ENCODE measurements at places on chromosomes 5 and 9.

GRCh38 chr9:134061019-134061687, 6.7 kb downstream of the BRD3 start:
- DNase-seq = no peak

GRCh38 chr5:24161559-24161958, 483.2 kb downstream of the CDH10 start:
- no peak for DNase-seq

DNA sequence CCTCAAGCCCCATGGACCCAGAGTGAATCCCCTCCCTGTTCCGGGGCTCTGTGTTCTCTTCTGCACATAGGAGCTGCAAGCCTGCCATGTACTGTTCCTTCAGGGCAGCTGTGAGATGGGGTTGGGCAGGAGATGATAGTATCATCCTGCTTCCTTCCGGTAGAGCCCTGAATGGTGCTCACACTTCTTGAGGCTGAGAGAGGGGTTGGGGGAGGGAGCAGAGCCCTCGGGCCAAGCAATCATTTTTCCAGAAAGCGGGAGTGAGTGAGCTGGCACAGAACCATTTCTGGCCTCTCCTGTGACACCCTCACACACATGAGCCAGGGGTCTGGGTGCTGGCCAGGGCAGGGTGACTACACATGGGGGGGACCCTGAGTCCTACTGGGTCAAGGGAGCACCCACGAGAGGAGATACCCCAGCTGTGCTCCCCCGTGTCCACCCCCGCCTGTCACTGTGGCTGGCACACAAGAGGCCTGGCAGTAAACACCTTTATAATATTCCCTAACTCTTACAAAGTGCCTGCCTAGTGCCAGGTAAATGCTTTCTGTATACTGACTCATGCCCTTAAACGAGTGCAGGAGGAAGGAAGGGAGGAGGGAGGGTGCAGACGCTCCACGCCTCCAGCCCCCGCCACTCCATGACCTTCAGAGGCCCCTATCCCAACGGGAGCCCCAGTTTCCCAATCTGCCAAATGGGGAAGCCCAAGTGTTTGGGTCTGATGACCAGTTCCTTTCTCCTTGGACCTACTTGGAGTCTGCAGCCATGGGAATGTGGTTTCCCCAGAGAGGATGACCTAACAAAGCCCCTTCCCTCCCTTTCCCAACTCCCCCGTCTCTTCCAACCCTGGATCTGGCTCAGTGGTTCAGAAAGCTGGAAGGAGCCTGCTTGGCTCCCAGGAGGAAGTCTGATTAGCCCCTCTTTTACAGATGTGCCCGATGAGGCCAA, 15.5 kb downstream of the AKNA start:
- DNase-seq = no peak

GRCh38 chr9:100216178-100216787, 117.2 kb downstream of the INVS start:
- DNase-seq = peak; percentile 12

DNA sequence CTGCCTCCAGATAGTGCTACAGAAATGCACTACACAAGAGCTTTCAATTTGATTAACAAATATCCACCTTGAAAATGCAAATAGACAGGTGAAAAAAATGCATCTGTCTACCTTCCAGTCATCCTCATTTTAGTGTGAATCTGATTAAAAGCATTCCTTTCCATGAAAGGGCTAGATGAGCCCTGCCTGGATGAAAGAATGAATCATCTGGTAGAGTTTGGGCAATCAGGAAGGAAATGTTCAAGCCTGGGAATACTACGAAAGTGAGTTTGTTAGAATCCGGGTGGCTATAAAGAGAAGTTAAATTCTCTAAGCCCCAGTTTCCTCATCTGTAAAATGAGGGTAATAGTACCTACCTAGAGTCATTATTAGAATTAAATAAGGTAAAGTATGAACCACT, 142.6 kb downstream of the FAM114A2 start:
- no peak for DNase-seq

DNA sequence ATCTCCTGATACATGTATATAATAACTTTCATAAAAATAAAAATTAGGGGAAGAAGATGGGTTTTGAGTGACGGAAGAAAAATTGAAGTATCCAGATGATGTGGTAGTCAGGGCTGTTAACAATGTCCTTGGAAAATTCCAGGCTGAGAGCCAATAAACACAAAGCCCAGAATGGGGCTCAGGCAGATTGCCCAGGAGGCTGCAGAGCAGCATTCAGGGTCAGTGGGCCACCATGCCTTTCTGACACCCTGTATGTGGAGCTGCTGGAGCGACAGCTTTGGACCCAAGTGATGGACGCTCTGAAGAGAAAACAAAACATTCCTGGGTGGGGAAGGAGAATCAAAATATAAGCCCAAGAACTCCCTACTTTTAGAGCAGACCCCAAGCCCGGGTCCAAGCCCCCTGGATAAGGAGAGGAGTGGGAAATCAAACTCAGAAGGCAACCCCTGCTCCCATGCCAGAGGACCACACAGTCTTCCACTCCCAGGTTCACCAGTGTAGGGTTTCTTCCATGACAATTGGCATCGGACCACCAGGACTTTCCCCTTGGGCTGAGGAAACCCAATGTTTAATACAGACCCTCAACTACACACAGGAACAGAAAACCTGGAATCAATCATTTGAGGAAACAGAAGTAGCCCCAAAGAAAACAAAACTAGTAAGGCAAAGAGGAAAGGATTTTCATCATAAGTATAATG, 45.7 kb upstream of the SPATA31C2 start:
- no peak for DNase-seq

GRCh38 chr9:6845880-6846279, 88.1 kb downstream of the KDM4C start:
- no peak for DNase-seq

DNA sequence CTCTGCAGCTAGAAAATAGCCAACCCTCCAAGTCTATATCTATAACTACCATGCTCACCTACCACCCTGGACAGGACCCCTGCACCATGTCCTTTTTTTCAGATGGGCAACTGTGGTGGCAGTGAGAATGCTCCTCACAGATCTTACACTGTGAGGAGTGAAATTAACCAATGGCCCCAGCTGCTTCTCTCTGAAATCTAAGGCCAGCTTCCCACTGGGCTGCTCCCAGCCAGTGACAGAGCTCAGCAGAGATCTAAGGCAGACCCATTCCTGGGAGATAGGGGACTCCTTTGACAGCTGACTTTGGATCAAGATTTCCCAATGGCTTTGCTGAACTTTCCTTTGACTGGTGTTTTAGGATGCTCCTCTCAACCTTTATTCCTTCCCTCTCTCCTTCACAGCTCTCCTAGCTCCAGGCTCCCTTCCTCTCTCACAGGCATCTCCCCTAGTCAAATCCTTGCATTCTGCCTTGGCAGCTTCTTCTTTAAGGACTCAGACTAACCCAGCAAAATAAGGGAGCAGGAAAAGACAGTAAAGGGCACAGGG, 1.6 kb upstream of the ARAP3 start:
- no peak for DNase-seq

- no peak for DNase-seq
Measured at GRCh38 chr5:75510417-75510835, 1.0 kb downstream of the CERT1 start.

GRCh38 chr5:82584631-82585030, 306.5 kb upstream of the RPS23 start:
- DNase-seq = no peak

- DNase-seq = no peak
Measured at GRCh38 chr5:145737578-145737977, 97.6 kb downstream of the PRELID2 start.

DNA sequence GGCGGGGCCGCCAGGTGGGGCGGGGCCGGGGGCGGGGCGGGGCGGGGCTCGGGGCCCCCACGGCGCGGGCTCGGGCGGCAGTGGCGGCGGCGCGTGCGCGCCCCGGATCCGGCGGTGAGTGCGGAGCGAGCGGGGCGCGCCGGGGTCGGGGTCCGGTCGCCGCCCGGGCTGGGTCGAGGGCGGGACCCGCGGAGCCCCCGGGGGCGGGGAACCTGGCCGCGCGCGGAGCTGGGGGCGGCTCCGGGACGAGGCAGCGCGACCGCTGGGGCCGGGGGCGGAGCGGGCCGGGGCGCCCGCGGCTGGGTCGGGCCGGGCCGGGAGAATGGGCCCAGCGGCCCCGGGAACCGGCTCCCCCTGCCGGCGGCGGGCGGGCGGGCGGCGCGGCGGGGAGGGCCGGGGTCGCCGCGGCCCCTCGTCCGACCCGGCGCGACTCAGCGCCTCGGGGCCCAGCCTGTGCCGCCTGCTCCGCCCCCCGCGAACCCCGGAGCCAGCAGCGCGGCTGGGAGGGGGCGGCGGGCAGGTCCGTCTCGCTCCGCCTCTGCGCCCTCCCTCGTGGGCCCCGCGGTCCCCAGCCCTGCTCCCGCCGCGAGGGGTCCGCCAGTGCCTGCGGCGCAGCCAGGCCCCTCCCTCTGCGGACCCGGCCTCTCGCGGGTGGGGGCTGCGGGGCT, 3.1 kb downstream of the EGFL7 start:
- no peak for DNase-seq

DNA sequence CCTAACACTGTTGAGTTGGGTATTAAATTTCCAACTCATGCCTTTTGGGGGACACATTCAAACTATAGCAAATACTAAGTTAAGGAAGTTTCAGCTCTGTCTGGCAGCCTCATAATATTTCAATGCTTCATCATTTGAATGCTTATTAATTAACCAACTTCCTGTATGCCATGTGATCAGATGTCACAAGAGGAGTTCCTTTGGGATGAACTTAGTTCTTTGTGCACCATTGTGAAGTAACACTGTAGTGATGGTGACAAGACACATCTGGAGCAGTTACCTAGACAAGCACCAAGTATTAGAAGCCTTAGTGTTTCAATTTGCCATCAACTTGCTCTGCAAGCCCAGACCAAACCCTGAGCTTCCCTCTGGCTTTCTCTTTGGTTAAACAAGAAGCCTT, 90.7 kb upstream of the IL12B start:
- DNase-seq = no peak

DNA sequence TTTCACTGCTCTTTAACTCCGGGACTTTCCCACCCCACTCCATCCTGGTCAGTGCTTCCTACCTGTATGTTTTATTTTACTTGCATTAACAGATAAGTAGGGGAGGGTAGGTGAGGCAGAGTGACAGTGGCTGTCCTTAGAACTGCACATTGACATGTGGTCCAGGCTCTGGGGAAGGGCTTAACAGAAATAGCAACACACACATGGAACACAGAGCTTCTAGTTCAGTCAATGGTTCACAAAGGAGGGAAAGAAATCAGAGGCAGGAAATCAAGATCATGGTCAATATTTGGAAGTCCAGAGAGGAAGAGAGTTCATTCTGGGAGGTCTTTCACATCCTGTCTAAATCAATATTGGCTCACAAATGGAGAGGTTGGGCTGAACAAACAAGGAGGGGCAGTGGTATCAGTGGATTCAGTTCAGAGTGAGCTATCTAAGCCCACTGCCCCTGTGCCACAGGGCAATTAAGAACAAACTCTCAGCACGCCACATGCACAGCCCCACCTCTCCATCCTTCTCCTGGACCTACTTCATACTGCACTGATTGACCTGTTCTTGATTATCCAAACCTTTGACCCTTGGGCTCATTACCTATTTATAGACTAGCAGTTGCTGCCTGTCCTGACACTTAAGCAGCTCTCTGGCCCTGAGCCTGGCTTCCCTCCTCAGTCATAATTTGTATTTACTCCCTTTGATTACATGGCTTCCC, 6.2 kb upstream of the VPS13A start:
- DNase-seq = no peak

DNA sequence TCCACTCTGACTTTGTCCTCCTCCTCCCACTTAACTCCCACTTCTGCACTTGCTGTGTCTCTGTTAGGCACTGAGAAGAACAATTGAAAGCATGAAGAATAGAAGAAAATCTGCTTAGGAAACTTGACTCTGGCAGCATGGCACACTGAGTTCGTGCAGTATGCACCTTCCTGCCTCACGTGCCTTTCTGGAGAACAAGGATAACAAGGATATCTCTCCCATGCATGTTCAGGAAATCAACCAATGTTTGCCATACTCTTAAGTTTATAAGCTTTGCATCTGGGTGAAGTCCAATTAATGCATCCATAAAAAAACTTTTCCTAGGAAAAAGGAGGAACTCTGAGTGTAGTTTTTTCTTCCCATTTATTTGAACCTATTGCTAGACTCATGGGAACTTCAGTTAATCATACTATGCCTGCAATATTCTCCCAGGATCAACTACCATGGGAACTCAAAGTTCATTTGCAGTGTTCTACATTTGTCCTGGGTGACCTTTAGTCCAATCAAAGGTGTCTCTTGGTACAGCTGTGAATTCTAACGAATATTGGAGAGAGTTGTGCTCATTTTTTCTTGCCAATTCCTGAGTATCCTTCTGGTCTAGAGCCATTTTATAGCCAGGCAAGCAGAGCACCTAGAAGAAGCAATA, 227.0 kb downstream of the ENC1 start:
- DNase-seq = no peak

GRCh38 chr5:35046774-35047173, 975 bp downstream of the AGXT2 start:
- no peak for DNase-seq

DNA sequence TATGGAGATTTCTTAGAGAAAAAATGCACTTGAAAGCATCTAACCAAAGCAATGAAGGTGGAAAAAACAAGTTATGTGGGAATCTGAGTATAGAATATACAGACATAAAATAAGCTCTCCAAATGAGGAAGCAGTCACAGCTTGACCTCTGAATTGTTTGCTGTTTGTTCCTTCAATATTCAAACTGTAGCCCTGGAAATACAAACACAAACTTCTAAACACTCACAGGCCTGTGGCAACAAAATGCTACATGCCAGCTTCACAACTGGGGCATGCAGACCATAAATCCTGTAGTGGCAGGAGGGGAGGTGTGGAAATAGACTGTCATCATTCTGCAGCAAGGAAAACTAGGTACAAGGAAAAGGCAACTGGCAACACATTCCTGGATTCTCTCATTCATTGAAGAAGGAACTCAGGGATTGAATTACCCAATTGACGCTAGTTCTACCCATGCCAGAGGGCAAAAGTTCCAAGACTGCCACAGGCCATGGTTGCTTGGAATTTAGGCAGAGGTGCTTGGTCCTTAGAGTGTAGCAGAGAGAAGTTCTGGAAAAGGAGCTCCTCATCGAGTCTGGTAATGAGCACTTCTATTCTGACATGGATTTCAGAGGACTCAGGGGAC, 349.6 kb downstream of the PDE4D start:
- no peak for DNase-seq
